ENCODE measurements at places on chromosomes 7 and 10.

DNA sequence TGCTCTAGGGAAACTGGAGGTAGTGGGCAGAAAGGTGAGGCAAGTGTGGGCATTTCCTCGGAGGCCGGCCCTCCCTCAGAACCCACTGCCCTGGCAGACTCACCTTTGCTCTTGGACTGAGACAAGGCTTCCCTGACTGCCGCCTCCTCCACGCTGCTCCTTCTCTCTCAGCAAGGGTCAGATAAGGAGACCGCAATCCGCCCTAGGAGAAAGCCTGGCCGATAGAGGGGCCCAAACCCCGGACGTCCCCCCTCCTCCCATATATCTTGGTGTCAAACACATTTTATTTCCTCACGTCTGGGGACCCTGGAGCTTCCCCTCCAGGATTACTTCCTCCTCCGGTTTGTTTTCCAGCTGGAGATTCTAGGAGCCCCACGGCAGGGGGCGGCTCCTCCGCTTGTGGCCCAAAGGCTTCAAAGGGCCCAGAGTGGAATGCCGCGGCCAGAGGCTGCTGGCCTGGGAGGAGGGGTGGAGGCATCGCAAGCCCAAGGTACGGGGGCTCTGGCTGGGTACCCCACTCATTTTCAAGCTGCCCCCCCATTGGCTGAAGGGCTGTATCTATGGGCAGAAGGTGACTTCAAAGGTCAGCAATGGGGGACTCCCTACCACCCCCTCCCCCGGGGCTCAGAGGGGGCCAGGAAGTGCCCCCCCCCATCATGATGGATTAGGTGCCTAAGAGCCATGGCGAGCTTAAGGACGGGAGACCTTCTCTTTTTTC, 31.7 kb upstream of the LBX1 start:
- H3K4me3 ChIP-seq = no peak overlapping the region
- H3K4me1 ChIP-seq = no peaks in the 10 kb centered on the region
- no peak for DNase-seq
- H3K27ac ChIP-seq = no peak overlapping the region

GRCh38 chr10:129222436-129222835, 244.6 kb upstream of the MGMT start:
- no peaks in the 10 kb centered on the region for H3K36me3 ChIP-seq
- no peak overlapping the region for H3K4me3 ChIP-seq
- DNase-seq = no peak

- no peak for DNase-seq
- H3K4me3 ChIP-seq = no peak overlapping the region
- no peaks in the 10 kb centered on the region for H3K36me3 ChIP-seq
- H3K27me3 ChIP-seq = no peaks in the 10 kb centered on the region
- H3K4me1 ChIP-seq = no peaks in the 10 kb centered on the region
These were observed 57.6 kb downstream of the LRGUK start for GRCh38 chr7:134184767-134185166.

DNA sequence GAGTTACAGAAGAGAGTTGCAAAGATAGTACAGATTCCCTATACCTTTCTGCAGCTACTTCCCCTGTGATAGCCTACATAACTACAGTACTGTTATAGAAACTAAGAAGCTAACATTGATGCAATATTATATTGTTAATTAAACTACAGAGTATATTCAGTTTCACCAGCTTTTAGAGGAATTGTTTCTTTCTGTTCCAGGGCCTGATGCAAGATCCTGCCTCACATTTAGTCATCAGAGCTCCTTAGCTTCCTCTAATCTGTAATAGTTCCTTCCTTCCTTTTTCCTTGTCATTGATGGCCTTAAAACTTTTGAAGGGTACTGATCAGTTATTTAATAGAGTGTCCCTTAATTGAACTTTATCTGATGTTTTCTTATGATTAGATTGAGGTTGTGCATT, 56.8 kb downstream of the SDHAF3 start:
- no peaks in the 10 kb centered on the region for H3K36me3 ChIP-seq
- no peaks in the 10 kb centered on the region for H3K4me1 ChIP-seq
- no peak overlapping the region for H3K27ac ChIP-seq

DNA sequence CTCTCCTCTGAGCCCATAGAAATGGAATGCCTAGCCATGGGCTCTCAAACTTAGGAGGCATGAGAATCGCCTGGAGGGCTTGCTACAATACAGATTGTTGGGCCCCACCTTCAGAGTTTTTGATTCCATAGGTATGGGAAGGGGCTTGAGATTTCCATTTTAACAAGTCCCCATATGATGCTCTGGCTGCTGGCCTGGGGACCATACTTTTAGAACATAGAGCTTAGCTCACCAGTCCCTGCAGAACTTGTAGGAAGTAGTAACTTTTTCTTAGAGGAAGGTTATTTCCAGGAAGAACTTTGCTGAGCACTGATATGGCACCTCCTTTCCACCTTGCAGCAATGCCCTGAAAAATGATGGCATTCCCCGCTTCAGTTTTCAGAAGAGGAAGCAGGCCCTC, 177.0 kb upstream of the ZMIZ1 start:
- DNase-seq = no peak
- H3K4me3 ChIP-seq = no peak overlapping the region
- H3K27ac ChIP-seq = no peak overlapping the region
- H3K36me3 ChIP-seq = no peaks in the 10 kb centered on the region

- no peak overlapping the region for H3K4me3 ChIP-seq
- H3K27me3 ChIP-seq = no peaks in the 10 kb centered on the region
- H3K4me1 ChIP-seq = peaks cover 26% of the 10 kb centered on the region
- no peak overlapping the region for H3K27ac ChIP-seq
These were observed 371.6 kb downstream of the RPS24 start for GRCh38 chr10:78405231-78405630.

GRCh38 chr7:31340603-31341002, at the start of gene NEUROD6:
Gene NEUROD6, minus strand, starts transcription at chr7:31340726. Its CDS starts 1,458 bp downstream, at chr7:31339268.
- no peak within 1 kb of the TSS for H3K4me3 ChIP-seq
- no peaks in the 10 kb centered on the region for H3K36me3 ChIP-seq
- H3K27ac ChIP-seq = no peak within 1 kb of the TSS
- peaks cover 7% of the 10 kb centered on the region for H3K4me1 ChIP-seq

DNA sequence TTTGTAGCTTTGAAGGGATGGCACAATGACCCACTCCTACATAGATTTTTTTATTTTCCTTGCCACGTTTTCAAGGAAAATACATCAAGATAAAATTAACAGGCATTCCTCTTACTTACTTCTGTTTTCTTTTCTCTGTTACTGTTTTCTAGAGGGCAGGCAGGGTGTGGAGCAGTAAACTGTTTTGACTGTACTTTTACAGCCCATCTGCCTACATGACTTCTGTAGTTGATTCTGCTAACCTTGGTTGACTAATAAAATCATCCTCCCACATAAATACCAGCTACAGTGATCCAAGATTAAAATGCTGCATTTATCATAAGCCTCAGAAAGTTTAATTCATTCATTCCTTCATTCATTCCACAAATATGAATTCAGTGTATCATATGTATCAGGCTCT, 158.5 kb downstream of the TRIL start:
- no peak for DNase-seq
- H3K27ac ChIP-seq = no peak overlapping the region
- H3K4me3 ChIP-seq = no peak overlapping the region
- H3K27me3 ChIP-seq = no peaks in the 10 kb centered on the region
- H3K4me1 ChIP-seq = no peaks in the 10 kb centered on the region

- H3K4me1 ChIP-seq = no peaks in the 10 kb centered on the region
- H3K4me3 ChIP-seq = no peak overlapping the region
- no peak for DNase-seq
- no peaks in the 10 kb centered on the region for H3K27me3 ChIP-seq
- no peak overlapping the region for H3K27ac ChIP-seq
- H3K36me3 ChIP-seq = no peaks in the 10 kb centered on the region
These were observed 99.0 kb downstream of the PLPP4 start for GRCh38 chr10:120555842-120556532.

GRCh38 chr7:9603291-9603690, 1169.9 kb downstream of the NXPH1 start:
- no peak for DNase-seq
- no peak overlapping the region for H3K4me3 ChIP-seq
- H3K36me3 ChIP-seq = no peaks in the 10 kb centered on the region
- H3K4me1 ChIP-seq = no peaks in the 10 kb centered on the region

DNA sequence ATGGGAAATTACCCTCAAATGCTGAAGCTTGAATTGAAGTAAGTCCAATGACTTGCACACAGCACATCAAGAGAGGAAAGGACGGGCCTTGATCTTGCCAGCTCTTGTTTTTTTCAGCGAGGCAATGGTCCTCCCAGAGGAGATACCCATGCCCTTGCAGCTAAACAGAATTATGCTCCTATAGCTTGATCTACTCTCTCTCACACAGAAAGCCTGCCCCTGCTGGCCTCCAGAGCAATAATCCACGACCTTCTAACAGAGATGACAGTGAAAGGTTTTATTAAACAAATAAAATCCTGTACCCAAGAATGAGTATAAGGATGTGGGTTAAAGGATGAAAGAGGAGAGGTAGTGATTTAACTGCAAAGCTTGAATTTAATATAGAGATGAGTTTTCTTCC, 268.0 kb downstream of the ADRA2A start:
- no peak overlapping the region for H3K4me3 ChIP-seq
- H3K36me3 ChIP-seq = no peaks in the 10 kb centered on the region
- H3K4me1 ChIP-seq = no peaks in the 10 kb centered on the region
- no peak for DNase-seq
- no peaks in the 10 kb centered on the region for H3K27me3 ChIP-seq

DNA sequence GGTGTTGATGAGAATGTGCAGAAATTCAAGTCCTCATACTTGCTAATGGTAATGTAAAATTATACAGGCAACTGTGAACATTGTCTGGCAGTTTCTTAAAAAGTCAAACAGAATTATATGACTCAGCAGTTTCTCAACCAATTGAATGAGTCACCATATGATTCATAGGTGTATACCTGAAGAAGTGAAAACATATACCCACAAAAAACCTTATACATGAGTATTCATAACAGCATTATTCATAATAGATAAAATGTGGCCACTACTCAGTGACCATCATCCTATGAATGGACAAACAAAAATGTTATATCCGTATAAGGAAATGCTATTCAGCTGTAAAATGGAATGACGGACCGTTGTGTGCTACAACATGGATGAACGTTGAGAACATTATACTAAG, 253.5 kb downstream of the MALRD1 start:
- no peaks in the 10 kb centered on the region for H3K4me1 ChIP-seq
- H3K4me3 ChIP-seq = no peak overlapping the region
- H3K27ac ChIP-seq = no peak overlapping the region
- no peaks in the 10 kb centered on the region for H3K36me3 ChIP-seq
- no peaks in the 10 kb centered on the region for H3K27me3 ChIP-seq

DNA sequence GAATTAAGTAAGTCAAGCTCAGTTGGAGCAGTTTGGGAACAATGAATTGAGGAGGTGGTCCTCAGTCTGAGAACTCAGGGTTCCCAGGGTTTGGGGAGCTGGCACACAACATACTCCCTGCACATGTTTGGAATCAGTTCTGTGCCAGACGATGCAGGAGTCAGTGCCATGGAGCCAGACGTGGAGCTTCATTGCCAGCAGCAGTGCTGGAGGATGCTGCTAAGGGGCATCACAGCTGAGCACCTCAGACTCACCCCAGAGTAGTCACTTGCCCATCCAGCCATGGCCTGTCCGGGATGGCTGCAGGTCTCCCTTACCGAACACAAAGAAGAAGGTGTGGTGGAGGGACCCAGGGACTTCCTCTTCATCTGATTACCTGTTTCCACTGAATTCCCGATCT, 7.9 kb downstream of the GIMAP5 start:
- no peak overlapping the region for H3K27ac ChIP-seq
- H3K4me1 ChIP-seq = no peaks in the 10 kb centered on the region
- no peaks in the 10 kb centered on the region for H3K27me3 ChIP-seq
- no peaks in the 10 kb centered on the region for H3K36me3 ChIP-seq
- H3K4me3 ChIP-seq = no peak overlapping the region
- no peak for DNase-seq

GRCh38 chr10:95234951-95235350, 40.9 kb downstream of the ACSM6 start:
- peaks cover 20% of the 10 kb centered on the region for H3K4me1 ChIP-seq
- H3K4me3 ChIP-seq = no peak overlapping the region
- no peak overlapping the region for H3K27ac ChIP-seq
- DNase-seq = no peak

- no peak overlapping the region for H3K27ac ChIP-seq
- no peak overlapping the region for H3K4me3 ChIP-seq
- no peaks in the 10 kb centered on the region for H3K27me3 ChIP-seq
- no peaks in the 10 kb centered on the region for H3K36me3 ChIP-seq
- H3K4me1 ChIP-seq = no peaks in the 10 kb centered on the region
These were observed 57.0 kb downstream of the TBC1D12 start for GRCh38 chr10:94459385-94459784.

DNA sequence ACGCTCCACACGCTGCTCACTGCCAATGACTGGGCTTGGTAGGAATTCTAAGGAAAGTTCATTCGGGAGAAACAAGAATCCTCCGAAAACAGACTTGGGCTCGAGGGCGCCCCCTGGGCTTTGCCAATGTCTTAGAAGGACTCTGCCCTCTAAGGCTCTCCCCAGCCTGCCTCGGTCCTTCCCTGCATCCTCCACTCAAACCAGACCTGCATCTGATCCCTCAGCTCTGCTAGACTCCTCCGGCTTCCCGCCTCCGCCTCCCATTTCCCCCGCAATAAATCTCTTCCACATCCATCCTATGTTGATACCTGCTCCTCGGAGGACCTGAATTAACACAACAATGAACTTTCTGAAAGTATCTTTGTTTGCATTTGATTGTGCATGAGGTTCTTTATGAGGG, 177.6 kb downstream of the PLPP4 start:
- no peak overlapping the region for H3K4me3 ChIP-seq
- no peak overlapping the region for H3K27ac ChIP-seq
- no peaks in the 10 kb centered on the region for H3K36me3 ChIP-seq
- no peaks in the 10 kb centered on the region for H3K4me1 ChIP-seq

GRCh38 chr10:44906486-44906885, 4.7 kb upstream of the TMEM72 start:
- H3K4me3 ChIP-seq = no peak overlapping the region
- no peaks in the 10 kb centered on the region for H3K4me1 ChIP-seq
- no peak for DNase-seq
- H3K36me3 ChIP-seq = no peaks in the 10 kb centered on the region

DNA sequence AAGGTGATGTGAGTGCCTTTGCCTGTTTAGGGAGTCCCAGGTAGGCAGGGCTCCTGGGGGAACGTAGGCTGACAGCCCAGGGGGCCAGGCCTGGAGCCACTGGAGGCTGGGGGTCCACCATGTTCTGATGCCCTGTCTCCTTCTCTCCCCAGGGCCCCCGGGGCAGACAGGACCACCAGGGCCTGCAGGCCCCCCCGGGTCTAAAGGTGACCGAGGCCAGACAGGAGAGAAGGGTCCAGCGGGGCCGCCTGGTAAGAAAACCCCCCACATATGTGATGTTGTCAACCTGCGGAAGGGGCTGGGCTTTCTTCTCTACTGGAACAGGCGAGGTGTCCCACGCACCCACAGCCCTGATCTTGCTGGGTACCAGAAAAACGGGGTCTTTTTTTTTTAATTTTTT, 85.2 kb downstream of the MYL10 start:
- no peaks in the 10 kb centered on the region for H3K27me3 ChIP-seq
- no peaks in the 10 kb centered on the region for H3K36me3 ChIP-seq
- DNase-seq = no peak
- no peak overlapping the region for H3K27ac ChIP-seq
